ENCODE measurements at places on chromosomes 12 and 14.

GRCh38 chr14:103878180-103878579 lies 30.8 kb upstream of the PPP1R13B start:
- DNase-seq, result no peak

GRCh38 chr12:67222302-67222701 lies 46.9 kb upstream of the CAND1 start:
- DNase-seq, result no peak

- no peak for DNase-seq
Measured at GRCh38 chr12:15854916-15855315, 27.3 kb upstream of the STRAP start.

- no peak for DNase-seq
Measured at GRCh38 chr14:66140963-66141362, 345.2 kb upstream of the CCDC196 start.

GRCh38 chr12:124588751-124589267 lies 21.4 kb upstream of the NCOR2 start:
- DNase-seq, result no peak

DNA sequence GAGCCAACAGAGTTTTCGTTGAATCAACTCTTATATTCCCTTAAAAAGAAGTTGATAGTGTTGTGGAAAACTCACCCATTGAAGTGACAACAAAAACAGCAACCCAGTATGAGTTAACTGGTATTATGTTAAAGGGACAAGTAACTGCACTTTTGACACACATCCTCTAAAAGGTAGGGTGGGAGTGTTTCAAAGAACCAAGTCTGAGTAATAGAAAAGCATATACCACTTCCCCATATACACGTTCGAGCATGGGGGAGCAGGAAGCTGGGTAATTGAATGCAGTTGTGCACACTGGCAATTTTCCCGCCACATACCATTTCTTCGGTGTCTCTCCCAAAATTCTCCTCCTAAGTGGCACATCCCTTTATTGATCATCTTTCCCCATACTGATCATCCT lies 31.5 kb downstream of the IFNG-AS1 start:
- no peak for DNase-seq

- DNase-seq, result no peak
Measured at GRCh38 chr12:46660276-46660675, 165.5 kb downstream of the SLC38A4 start.

DNA sequence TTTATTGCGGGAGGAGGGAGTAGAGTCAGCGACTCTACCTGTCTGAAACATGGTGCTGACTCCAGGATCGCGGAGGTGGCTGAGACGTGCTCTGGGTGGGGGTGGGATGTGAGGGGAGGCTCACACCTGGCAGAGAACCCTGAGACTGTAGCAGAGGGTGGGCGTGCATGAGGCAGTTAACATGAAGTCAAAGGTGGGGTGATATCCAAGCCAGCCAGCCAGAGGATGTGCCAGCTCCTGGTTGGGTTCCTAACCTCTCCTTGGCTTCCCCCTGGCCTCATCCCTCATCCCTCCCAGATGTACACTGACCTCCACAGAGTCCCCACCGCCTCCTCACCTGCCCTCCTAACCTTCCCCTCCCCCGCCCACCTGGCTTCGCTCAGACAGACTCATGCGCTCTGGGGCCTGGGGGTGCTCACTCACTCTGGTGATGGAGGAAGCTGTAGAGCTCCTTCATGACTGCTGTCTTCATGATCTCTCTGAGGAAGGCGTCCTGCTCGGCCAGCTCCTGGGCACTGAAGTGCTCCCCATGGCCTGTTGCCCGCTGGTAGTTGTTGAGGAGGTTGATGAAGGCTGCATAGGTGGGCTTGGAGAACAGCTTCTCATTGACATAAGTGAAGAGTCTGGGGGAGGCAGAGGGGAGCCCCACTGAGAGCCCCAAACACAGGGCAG lies 9.3 kb downstream of the ENDOU start:
- no peak for DNase-seq

GRCh38 chr12:1436015-1436414 lies 158.4 kb downstream of the FBXL14 start:
- DNase-seq, result no peak

GRCh38 chr12:96044017-96044942 lies 8.9 kb upstream of the LTA4H start:
- DNase-seq, result no peak

DNA sequence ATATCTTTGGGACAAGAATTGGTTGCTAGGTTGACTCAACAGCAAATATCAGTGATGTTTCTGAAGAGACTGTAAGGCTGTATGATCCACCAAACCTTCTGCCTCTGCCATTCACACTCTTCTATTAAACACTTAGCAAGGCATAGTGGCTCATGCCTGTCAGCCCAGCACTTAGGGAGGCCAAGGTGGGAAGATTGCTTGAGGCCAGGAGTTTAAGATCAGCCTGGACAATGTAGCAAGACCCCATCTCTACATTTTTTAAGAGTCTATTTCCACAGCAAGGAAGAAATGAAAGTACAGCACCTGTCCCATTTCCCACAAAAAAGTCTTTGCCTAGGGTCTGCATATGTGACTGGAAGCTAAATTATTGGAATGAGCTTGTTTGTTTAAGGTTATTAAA lies 7.8 kb downstream of the ARG2 start:
- DNase-seq, result no peak

GRCh38 chr14:86310148-86310547 lies 780.2 kb downstream of the FLRT2 start:
- DNase-seq, result no peak

GRCh38 chr12:29691161-29691854 lies 92.4 kb downstream of the TMTC1 start:
- DNase-seq, result no peak

DNA sequence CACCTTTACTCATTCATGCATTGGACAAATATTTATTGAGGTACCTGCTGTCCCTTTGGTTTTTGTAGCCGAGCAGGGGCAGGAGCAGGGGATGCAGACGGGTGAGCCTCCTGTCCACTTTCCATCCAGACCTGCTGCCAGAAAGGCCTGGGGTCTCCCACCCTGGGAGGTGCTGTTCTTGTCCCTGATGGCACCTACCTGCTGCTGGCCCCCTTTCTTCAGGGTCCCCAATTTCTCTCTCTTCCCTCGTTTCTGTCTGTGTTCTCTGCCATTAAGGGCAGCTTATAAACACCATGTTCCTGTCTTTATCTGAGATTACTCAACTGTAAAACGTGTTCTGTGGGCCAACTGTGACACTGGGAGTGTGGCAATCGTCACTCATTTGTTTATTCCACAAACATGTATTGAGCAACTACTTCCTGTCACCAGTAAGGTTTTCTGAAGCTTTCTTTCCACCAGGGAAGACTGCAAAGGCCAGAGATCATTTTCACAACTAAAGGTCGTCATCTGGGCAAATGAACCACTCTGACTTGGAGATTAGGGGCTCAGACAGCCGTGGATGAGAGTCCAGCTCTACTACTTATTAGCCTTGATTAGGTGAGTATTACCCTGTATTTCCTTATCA lies at the start of gene HAL:
Gene HAL, minus strand, starts transcription at position 311 of the 625 bp plus-strand sequence. CDS start 434 bp downstream, outside the sequence.
- DNase-seq, result no peak

- DNase-seq, result no peak
Measured at GRCh38 chr14:57987596-57988300, 121.9 kb upstream of the SLC35F4 start.

- no peak for DNase-seq
Measured at GRCh38 chr12:5172886-5173285, 129.2 kb downstream of the KCNA5 start.

DNA sequence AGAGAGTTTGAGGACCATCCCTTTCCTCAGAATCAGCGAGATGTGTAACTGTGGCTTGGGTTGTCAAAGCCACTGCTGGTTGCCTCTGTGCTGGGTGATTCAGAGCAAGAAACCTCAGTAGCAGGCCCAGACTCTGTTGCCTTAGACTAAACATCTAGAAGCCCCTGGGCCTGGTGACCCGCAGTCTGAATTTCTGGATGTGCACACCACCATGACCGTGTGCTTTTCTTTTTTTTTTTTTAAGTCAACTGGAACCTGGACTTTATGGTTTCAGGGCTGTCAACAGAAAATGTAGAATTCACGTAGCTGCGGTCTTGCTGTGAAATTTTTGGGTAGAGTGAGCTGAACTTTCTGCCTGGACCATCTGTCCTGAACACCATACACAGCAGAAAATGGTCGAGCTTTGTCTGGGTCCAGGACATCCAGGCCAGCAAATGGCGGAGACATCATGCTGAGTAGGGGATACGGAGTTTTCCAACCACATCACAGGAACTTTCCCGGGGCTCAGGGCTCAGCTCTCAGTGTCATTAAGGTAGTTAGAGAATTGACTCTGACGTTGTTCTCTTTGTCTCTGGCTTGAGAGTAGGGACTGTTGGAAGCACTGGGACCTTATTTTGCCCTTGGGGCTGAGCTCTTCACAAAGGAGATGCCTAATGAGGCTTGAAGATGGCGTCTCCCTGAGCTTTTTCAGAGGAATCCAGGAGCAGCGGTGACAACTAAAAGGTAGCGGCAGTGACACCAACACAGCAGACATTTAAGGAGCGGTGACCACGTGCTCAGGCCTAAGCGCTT lies 23.0 kb upstream of the BATF start:
- DNase-seq, result no peak

DNA sequence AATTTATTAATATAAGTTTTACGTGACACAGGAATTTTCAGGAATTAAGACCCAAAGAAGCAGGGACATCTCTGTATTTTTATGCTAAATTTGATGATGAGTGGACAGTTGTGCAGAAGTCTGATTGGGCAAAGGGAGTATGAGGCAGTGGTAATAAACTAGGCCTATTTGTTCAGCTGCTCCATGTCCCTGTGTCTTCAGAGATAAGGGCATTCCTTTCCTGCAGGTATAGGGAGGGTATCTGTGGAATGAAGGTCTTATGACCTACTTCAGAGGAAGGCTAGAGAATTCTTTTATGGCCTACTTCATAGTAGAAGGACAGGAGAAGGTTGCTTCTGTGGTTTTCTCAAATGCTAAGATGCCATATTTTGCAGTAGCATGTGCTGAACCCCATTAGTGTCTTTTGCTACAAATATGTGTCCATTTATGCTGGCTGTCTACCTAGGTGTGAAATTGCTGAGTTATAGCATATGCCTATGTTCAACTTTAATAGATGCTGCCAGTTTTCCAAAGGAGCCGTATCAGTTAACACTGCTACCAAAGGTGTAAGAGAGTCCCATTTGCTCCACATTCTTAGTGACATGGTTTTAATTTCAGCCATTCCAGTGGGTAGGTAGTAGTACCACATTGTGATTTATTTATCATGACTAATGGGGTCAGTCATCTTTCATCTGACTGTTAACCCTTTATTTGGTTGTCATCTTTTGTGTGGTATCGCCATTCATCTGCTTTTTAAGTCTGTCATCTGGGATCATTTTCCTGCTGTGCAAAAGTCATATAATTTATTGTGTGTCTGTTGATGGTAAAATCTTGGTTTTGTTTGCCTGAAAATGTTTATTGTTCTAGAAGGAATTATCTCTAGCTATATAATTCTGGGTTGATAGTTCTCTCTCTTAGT lies 410.7 kb upstream of the RGS6 start:
- no peak for DNase-seq

- no peak for DNase-seq
Measured at GRCh38 chr12:125567581-125567980, 502.3 kb downstream of the AACS start.

DNA sequence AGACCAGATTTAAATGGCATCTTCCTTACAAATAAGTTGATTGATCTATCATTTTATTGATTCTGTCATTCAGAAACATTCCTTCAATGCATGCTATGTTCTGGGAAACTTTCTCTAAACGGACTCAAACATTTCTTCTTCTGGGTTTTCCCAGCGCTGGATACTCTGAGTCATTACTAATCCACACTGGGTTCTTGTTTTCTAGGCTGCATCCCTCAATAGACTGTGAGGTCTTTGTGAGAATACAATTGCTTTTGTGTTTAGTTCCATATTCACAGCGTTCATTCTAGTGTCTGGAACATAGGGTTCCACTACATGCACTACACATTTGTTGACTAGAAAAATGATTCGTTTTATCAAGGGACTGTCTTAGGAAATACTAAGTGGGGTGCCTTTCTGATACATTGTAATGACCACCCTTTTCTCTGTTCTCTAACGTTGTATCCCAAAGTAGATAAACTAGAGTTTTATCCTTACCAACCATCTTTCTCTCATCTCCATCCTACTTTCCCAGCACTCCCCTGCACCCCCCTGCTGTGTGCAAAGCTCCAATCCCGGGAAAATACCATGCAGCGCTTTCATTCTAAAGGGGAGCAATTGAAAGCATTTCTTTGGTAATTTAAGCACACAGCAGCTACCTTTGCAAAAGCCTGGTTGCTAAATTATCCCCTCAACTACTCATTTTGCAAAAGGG lies 878.7 kb downstream of the DIO2 start:
- no peak for DNase-seq

- DNase-seq, result no peak
Measured at GRCh38 chr12:9864913-9865675, 4.1 kb downstream of the CLEC2B start.

- no peak for DNase-seq
Measured at GRCh38 chr14:56221382-56222128, 103.3 kb downstream of the PELI2 start.

DNA sequence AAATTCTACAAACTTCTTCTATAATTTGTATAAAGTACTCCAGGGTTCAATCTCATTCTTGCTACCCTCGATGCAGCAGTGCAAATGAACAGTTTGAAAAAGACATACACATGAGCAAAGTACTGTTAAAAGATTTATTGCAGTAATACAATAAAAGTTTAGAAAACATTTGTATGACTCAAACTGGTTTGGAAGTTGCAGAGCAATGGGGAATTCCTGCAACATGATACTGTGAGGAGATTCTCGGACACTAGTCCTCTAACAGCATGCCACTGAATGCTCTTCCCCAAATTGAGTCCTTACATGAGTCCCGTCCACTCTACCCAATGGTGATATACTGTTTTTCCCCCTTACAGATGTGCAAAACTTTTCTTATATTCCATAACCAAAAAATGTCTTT lies 45.4 kb downstream of the ATG14 start:
- DNase-seq, result no peak

GRCh38 chr12:94404854-94405253 lies 54.8 kb downstream of the CEP83 start:
- DNase-seq, result no peak

- no peak for DNase-seq
Measured at GRCh38 chr12:21831791-21832344, 57.4 kb upstream of the KCNJ8 start.

DNA sequence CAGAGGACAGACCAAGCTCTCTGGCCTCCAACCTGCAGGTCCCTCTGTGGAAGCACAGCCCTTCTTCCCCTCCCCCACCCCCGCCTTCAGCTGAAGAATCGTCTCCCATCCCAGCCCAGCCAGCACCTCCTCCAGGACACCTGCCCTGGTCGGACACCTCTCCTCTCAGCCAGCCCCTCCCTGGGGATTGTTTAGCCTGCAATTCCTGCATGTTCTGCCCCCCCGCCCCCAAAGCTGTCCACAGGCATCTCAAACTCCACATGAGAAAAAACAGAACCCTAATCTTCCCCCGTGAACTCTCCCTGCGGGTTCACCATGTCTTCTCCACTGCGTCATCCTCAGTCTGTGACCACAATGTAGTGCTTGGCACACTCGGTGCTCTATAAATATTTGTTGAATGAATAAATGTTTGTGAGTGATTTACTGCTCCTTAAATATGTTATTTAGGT lies 24.1 kb downstream of the PRIMA1 start:
- DNase-seq, result no peak

- no peak for DNase-seq
Measured at GRCh38 chr12:67535176-67535575, 113.4 kb upstream of the DYRK2 start.

Data from stimulated activated CD8-positive, alpha-beta memory T cell treated with anti-CD3 and anti-CD28 coated beads, Interleukin-15, amount 100 ng/mL, for 24 hours (primary cell).